SK-MEL-5 (cell line): ENCODE measurements at places on chromosomes 2 and 18. TPM values are rescaled to one million over a fixed set of nuclear protein-coding genes. Genes with fewer than 3 reads are reported as not detected.

R3HDM1 gene
- total RNA-seq = 5.5 and 7.5 TPM in 2 replicates

INPP4A gene
- 10.9 and 12.7 TPM in 2 replicates for total RNA-seq

GAREM1 gene
- total RNA-seq = 6.9 and 8.6 TPM in 2 replicates

SRD5A2 gene
- not detected in 2 replicates for total RNA-seq

DNA sequence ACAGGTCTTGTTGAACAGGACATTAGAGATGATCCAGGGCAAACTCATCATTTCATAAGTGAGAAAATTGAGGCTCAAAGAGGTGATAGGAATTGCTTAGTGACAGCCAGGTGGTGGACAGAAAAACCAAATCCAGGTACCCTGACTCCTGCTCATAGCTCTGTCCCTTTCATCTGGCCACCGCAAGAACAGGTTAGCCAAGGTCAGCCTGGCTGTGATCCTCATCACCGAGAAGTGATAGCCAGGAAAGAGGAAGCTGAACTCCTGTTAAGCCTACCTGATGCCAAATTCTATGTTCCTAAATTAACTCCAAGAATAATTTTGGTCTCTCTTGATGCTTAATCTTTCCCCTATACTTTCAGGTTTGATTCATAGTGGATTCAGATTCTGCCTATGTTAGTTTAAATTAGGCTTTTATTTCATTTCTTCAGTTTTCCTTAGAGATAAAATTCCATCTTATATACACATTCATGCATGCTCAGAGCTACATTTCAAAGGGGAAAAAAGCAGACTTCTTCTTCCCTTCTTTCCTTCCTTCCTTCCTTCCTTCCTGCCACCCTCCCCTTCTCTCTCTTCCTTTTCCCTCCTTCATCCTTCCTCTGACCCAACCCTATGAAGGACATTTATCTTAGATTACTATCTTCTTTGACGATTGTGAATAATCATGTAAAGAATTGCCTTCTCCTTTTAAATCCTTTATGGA lies 17.3 kb upstream of the CRIM1 start:
- DNase-seq = no peak

DNA sequence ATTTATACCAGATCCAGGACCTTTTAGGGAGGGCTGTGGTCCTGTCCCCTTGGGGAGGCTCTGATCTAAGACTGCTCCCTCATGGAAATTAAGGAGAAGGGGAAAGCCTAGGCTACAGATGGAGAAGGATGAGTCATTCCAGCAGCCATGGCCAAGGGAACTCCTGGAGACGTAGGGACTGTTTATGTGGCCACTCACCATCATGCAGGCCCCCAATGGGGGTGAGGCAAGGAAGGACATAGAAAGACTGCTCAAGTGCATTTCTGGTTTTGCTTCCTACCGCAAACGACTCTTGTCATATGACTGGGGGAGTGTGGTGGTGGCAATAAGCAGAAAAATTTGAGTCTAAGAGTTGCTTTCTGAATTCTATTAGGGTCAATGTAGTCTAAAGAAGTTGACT lies 54.0 kb upstream of the CYP1B1 start:
- no peak for DNase-seq

GRCh38 chr2:98280376-98281102 lies 65.7 kb upstream of the CNGA3 start:
- no peak for DNase-seq

DNA sequence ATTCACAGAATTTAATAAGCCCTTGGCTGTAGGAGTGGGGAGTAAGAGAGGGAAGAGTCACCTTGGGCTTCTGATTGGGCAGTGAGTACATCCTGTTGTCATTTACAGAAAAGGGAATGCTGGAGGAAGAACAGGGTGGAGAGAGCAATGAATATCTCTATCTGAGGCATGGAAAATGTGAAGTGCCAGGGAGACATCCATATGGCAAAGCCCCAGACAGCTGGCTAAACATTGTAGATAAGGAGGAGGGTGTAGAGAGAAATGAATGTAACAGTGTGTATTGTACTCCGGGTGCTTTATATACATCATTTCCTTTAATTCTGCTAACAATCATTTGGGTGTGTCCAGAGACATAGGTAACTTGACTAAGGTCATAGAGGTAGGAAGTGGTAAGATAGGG lies 103.5 kb downstream of the UPP2 start:
- DNase-seq = no peak

DNA sequence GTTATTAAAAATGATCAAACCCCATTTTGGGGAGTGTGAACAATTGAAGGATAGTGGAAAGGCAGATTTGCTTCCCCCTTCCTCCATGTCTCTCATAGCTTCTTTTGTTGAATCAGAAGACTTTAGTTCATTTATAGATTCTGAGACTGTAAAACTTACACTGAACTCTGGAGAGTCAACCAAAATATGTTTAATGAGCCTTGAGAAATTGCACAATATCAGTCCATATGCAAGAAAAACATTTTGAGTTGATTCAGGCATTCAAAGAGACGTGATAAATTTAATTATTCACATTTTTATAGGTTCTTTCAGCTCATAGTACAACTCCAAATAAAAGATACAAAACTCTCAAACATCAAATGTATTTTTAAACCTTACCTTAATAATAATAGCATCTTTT lies 354.4 kb upstream of the SPRED2 start:
- DNase-seq = no peak
